ENCODE measurements at places on chromosomes 5 and 9. TPM values are rescaled to one million over a fixed set of nuclear protein-coding genes. Genes with fewer than 3 reads are reported as not detected.

The IGFBPL1 gene
- total RNA-seq: 2.1 TPM

The ENG gene
- total RNA-seq: 0.15 TPM

The LYSMD3 gene
- 10.7 TPM for total RNA-seq

The LTC4S gene
- total RNA-seq: 0.28 TPM

The PLEKHG4B gene
- total RNA-seq: 1.8 TPM

The CDX1 gene
- not detected for total RNA-seq

The NLN gene
- 60.9 TPM for total RNA-seq

The PTCH1 gene
- total RNA-seq: 4.0 TPM

Measured in A549 treated with AZD2906 at 1 μM for 4 hours (cell line).